ENCODE measurements at places on chromosomes 4 and X.

- peak; percentile 10 for DNase-seq
Observed at GRCh38 chr4:52051615-52052474, 741 bp downstream of the SPATA18 start.

DNA sequence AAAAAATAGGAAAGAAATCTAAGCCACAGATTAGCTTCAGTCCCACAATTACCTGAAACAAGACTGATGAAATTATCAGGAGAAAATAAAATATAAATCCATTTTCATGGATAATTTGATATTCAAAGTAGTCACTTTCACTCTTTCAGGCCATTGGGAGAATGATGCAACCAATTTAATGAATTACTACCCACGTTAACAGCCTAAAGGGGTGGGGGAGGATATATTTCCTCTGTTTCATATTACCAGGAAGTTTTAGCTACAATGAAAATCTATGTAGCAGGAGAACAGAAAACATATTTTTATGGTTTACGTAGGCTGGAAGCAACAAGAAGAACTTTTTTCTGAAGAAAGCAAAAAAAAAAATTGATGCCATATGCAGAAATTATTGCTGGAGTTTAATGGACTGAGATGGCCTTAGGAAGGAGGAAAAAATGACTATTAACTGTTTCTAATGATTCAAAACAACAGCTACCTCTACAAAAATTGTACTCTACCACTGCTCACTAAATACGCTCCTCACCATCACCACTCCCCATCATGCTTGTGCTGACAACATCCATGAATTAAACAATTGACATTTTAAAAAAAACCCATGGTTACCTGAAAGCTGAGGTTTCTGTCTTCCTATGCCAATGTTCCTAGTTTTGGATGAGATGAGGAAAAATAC, 100.9 kb downstream of the CXXC4 start:
- no peak for DNase-seq

- no peak for DNase-seq
Observed at GRCh38 chrX:41090568-41091238, 5.5 kb downstream of the USP9X start.

GRCh38 chrX:115949900-115950822, 220.4 kb upstream of the AGTR2 start:
- no peak for DNase-seq

- DNase-seq: peak; percentile 18
Observed at GRCh38 chr4:73573794-73574528, 46.3 kb downstream of the RASSF6 start.

DNA sequence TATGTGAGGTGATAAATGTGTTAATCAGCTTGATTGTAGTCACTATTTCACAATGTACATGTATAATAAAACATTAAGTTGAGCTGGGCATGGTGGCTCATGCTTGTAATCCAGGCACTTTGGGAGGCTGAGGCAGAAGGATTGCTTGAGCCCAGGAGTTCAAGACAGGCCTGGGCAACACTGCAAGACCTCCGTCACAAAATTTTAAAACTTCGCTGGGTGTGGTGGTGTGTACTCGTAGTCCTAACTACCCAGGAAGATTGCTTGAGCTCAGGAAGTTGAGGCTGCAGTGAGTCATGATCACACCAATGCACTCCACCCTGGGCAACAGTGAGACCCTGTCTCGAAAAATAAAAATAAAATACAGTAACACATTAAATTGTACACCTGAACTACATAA, 20.1 kb downstream of the LYAR start:
- DNase-seq: no peak

- peak; percentile 32 for DNase-seq
Observed at GRCh38 chr4:184097241-184097605, 120.5 kb downstream of the ENPP6 start.

GRCh38 chrX:107787827-107788226, 10.3 kb downstream of the NCBP2L start:
- no peak for DNase-seq

GRCh38 chrX:100615005-100615404, 21.6 kb downstream of the TSPAN6 start:
- no peak for DNase-seq

GRCh38 chr4:173360587-173361221, 10.1 kb upstream of the SAP30 start:
- no peak for DNase-seq
